Forelimb muscle (tissue), 1 donor: ENCODE measurements at places on chromosomes 7 and 10.

GRCh38 chr7:156722043-156722826, 81.7 kb downstream of the RNF32 start:
- DNase-seq, result no peak

- no peak for DNase-seq
Observed at GRCh38 chr7:18890885-18891621, 226.4 kb downstream of the TWIST1 start.

GRCh38 chr10:49500412-49500811, 38.5 kb downstream of the ERCC6 start:
- no peak for DNase-seq

DNA sequence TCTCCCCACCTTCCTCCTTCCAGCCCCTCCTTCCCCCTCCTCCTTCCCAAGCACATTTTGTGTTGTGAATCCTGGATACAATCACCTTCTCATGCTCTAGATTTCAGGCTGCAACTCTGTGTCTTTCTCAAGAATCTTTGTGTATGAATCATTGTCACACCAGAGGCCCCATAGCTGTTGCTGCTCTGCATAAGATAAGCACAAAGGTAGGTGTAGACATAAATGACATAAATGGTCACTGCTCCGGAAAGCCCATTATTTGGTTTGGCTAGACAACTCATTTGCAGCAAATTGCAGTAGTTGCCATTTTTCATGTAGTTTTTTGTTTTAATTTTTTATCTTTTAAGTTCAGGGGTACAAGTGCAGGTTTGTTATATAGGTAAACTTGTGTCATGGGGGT, 216.3 kb upstream of the NRP1 start:
- no peak for DNase-seq

GRCh38 chr10:46091828-46092523, 45.9 kb upstream of the MSMB start:
- DNase-seq, result no peak
